NCI-H1105 treated with DMSO at 0.1 percent for 48 hours (cell line): ENCODE measurements at places on chromosomes 7 and 10.

- no peak for DNase-seq
Observed at GRCh38 chr7:24609059-24609458, 35.8 kb downstream of the PALS2 start.

GRCh38 chr10:74738052-74738451 lies 88.3 kb upstream of the KAT6B start:
- DNase-seq = no peak

GRCh38 chr7:133052826-133053225 lies 29.1 kb downstream of the CHCHD3 start:
- DNase-seq = no peak

GRCh38 chr7:22542254-22542653 lies 42.3 kb upstream of the STEAP1B start:
- no peak for DNase-seq

- DNase-seq = no peak
Observed at GRCh38 chr7:139752148-139752547, 25.6 kb downstream of the HIPK2 start.

DNA sequence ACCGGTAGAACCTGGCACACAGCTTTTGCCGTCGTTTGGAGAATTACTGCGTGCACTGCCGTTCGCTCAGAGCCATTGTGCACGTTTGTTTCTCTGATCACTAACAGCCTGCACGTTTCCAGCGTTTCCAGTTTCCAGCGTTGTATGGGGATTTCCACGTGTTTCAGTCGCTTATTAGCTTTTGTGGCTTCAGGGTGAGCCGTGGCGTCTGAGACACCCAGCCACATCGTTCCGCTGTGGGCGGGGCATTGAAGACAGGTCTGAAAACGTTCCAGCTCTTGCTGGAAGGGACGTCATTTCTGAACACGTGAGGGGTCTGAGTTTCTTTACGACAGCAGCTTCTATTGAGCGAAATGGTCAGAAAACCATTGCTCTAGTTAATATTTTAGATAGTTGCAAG lies 164.8 kb downstream of the DNAJB6 start:
- DNase-seq = no peak

DNA sequence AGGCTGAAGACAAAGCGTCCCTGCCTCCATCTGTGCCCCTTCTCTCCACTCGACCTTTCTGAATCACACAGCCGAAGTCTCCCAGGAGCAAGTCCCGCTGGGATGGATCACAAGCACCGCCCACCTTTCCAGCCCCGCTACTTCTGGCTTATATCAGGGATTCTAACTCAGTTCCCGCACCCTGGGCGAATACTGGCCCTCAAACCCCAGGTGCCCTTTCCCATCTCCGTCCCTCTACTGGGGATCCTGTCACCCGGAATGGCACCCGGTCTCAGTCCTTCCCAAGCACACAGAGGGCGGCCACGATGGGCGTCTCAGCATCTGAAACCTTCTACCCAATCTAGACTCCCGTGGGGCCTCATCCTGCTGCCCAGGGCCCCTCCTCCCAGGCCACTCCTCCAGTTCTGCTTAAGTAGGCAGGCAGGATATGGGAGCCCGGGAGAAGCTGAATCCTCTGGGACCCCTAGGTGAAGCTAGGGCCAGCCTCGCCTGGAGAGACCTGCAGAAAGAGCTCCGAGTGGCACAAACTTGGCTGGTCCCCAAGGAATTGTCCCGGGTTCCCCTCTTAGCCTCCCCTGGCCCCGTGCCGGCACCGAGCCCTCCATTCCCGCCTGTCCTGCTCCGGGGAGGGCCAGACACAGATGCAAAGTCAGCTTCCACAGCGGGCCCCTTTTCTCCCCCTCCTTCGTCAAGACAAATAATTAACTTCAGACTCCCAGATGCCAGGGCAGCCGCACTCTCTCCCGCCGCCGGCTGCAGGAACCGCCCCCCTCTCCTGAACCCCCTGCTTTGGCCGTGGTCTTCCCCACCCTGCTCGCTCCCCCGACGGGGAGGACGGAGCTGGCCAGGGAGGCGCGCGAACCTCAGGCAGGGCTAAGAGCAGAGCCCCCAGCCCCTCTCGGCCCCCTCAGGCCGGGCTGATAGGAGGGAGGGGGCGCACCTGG lies 612 bp downstream of the KCP start:
- DNase-seq = no peak

DNA sequence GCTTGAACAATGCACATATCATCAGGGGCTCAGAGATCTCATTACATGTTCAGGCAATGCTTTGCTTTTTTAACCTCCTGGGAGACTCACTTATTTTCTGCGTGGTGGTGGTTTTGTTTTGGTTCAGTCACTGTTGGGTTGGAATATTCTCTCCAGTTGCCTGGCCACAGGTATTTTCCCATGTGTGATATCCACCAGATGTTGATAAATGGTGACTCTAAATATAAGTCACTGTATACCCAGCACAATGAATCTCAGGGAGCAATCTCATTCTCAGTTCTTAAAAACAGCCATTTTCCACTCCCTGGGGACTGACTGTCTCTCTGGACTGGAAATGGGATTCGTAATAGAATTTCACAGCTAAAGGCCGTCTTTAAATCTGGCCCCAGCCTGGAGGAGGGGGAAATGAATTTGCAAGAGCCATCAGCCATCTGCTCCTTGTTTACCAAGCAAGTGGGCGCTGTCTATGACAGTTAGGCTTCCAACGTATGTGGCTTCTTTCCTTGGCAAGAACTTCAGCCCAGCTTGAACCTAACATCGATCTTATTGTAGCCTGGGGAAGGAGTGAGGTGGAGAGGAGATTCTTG lies 1106.2 kb downstream of the NRG3 start:
- DNase-seq = no peak

- DNase-seq = no peak
Observed at GRCh38 chr7:124924906-124925305, 4.7 kb downstream of the POT1 start.

- DNase-seq = no peak
Observed at GRCh38 chr10:35585903-35586535, 19.1 kb upstream of the GJD4 start.

DNA sequence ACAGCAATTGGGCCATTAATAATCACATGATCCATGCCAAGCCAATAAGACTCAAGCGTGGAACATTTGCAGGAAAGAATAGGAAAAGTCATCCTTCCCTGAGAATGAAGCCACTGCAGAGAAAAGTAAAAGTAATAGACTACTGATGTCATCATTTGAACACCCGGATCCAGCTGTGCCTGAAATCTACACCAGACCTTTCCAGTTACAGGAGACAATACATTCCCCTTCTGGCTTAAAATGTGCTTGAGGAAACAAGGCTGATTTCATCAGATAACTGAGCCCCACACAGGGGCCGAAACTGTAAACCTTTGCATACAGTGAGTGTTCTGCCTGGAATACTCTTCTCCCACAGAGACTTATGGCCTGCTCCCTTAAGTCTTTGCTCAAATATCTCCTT lies 232.8 kb downstream of the KCNMA1 start:
- no peak for DNase-seq

GRCh38 chr10:36448760-36449691 lies 676.4 kb upstream of the ANKRD30A start:
- DNase-seq = no peak

- no peak for DNase-seq
Observed at GRCh38 chr7:46032353-46032752, 111.3 kb upstream of the IGFBP3 start.
